ENCODE measurements at places on chromosomes 5 and 9. TPM values are rescaled to one million over a fixed set of nuclear protein-coding genes. Genes with fewer than 3 reads are reported as not detected.

Gene FREM1
- 0.45 TPM for total RNA-seq

Gene SETD9
- total RNA-seq: 14.5 TPM

DNA sequence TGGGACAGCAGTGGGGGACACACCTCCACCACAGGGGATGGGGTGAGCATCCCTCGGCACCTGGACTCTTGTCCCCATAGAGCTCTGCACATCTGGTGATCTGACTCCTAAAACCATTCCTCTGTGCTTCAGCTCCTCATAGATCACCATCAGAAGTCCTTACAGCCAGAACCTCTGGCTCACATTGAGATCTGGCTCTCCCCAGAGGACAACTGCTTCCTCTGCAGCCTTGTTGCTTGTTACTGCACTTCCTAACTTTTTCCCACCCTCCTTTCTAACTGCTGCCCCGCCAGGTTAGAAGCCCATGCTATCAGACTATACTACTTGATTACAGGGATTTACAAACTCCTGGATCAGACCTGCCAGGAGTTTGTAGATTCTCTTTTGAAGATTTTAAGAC lies 64.5 kb downstream of the ARSB start:
- H3K27me3 ChIP-seq: no peaks in the 10 kb centered on the region
- H3K4me1 ChIP-seq: no peaks in the 10 kb centered on the region
- ATAC-seq: no peak
- H3K27ac ChIP-seq: no peak overlapping the region

DNA sequence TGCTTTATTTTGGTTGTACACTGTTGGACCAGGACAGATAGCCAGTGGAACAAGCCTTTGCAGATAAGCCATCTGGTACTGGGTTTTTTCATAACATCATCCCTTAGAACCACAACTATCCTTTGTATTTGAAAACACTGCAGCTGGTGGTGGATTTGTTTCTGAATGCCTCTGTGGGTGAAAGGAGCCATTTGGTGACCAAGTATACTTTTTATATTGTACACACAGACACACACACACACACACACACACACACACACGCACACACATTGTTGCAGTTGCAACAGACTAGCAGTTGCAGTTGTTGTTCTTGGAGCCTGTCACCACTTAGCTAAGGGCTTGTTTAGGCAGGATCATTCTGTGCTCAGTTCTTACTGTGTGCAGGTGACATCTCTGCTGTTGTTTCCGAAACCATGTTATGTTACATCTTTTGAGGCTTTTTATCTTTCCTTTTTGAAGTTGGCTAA lies 22.9 kb upstream of the CAVIN4 start:
- H3K36me3 ChIP-seq: no peaks in the 10 kb centered on the region
- H3K4me3 ChIP-seq: no peak overlapping the region
- H3K27ac ChIP-seq: no peak overlapping the region
- H3K27me3 ChIP-seq: no peaks in the 10 kb centered on the region
- H3K4me1 ChIP-seq: no peaks in the 10 kb centered on the region

GRCh38 chr9:22447618-22448305 lies 1.1 kb downstream of the DMRTA1 start:
- no peak overlapping the region for H3K27ac ChIP-seq
- H3K4me3 ChIP-seq: peak overlapping the region; percentile 52
- no peaks in the 10 kb centered on the region for H3K4me1 ChIP-seq

DNA sequence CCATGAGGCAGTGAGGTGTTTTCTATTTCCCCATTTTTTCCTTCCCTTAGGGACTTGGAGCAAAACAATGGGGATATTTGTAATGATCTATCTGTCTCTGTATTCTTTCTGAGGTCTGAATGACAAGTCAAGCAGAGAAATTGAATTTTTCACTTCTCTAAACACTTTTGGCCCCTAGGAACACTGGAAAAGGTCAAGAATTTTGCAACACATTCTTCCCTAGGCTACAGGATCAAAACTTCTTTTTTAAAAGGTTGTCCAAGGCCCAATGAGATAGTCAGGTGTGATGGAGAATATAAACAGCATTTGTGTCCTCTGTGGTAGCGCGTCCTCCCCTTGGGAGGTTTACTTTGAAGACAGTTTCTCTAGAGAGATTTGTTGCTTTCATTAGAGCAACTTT lies 620.5 kb downstream of the TLR4 start:
- H3K36me3 ChIP-seq: no peaks in the 10 kb centered on the region
- no peaks in the 10 kb centered on the region for H3K27me3 ChIP-seq
- ATAC-seq: no peak
- no peak overlapping the region for H3K4me3 ChIP-seq
- H3K27ac ChIP-seq: no peak overlapping the region

GRCh38 chr9:4077499-4078102 lies 222.3 kb downstream of the GLIS3 start:
- ATAC-seq: no peak
- no peaks in the 10 kb centered on the region for H3K36me3 ChIP-seq
- no peak overlapping the region for H3K4me3 ChIP-seq
- H3K4me1 ChIP-seq: no peaks in the 10 kb centered on the region

DNA sequence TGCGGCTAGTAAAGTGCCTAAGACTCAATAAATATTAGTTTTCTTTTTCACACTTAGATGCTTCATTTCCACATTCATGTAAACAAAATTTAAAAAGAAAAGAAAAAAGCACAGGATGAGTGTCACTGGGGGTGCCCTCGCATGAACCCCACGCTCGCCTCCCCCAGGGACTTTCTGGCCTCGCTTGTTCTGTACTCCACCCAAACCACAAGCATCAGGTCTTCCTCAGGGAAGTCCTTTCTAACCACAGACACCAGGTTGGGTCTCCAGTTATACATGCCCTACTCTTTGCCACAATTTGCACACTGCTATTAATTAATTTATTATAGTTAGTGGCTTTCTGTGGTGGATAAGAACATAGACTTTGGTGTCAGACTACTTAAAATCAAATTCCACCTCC lies 92.4 kb downstream of the RORB start:
- no peak for ATAC-seq
- no peaks in the 10 kb centered on the region for H3K36me3 ChIP-seq
- no peak overlapping the region for H3K27ac ChIP-seq

All from activated T-helper 17 cell treated with anti-CD3 and anti-CD28 coated beads, Interleukin-2, amount 50 U/mL, for 72 hours (primary cell).